Skin of body (tissue), 3 donors: ENCODE measurements at places on chromosomes 2 and 18.

GRCh38 chr2:238296638-238297457, 8.4 kb upstream of the PER2 start:
- DNase-seq = no peak

- DNase-seq = no peak
Observed at GRCh38 chr2:6927753-6928152, 10.5 kb downstream of the RNF144A start.

DNA sequence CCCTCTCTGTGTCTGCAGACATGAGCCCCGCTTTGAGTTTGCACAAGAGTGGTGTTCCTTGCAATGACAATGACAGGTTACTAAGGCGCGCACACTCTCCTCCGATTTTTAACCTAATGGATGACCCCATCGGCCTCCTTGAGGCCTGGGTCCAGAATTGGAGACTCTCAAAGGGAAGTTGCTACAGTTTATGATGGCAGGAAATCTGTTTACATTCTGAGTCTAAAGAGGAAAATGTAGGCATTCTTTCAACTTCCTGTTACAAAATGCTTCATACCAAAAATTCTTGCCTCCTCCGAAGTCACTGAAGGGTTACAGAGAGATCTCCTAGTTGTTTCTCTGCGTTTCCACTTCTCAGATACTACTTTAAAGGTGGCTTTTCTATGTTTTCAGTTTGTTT, 225.3 kb upstream of the AGAP1 start:
- no peak for DNase-seq

DNA sequence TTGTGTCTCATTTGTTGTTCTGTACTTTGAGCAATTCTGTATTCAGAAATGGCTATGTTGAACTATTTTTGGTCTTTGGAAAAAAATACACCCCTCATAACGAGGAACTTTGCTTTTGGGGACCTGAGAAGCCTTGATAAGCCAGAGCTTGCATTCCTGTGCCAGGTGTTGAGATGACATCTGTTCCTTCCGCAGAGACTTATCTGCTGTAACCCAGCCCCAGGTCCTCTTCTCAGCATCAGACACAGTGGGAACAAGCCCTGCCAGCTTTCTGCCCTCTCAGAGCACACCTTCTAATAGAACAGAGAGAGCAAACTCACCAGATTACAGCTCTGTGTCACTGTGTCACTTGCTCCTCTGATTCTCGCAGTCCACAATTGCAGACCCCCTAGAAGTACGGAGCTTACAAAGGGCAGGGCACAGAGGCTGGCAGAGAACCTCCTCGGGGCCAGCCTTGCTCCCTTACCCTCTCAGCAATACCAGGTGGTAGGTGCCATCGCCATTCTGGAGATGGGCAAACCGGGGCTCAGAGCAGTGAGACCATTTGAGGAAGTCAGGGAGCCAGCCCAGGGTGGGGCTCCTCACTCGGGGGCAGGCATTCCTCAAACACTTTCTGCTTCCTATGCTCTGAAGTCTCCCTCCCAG, 97.4 kb downstream of the DDX1 start:
- no peak for DNase-seq

- no peak for DNase-seq
Observed at GRCh38 chr18:10930076-10930475, 219.3 kb downstream of the PIEZO2 start.

DNA sequence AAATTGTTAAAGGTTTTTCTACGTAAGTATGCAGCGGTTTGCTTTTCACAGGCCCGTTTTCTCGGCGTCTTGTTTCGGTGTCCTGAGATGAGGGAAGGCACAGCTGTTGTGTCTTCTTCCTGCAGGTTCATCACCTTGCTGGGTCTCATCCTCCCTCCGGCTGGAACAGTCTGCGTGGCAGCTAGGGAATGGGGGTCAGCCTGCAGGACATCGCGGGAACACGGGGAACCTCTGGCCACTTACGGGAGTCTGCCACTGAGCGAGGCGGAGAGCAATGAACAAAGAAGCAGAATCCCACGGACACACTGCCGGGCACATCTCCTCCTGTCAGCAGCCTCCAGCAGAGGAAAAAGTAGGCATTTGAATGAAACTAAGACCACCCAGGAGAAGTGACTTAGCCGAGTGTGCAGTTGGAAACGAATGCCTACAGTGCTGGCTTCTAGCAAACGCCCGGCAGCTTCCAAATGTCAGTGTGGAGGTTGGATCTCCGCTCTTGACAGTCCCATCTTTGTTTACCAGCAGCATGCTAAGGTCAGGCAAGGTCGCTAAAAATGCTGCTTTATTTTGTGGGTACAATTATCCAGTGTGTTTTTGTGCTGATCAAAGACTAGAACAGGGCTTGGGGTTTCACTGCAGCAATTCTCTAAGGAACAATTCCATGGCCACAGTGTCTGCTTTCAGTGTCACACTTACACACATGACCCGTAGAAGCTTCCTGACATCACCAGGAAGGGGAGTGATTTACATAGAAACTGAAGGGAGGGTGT, 109.8 kb upstream of the SEC11C start:
- peak; percentile 41 for DNase-seq

DNA sequence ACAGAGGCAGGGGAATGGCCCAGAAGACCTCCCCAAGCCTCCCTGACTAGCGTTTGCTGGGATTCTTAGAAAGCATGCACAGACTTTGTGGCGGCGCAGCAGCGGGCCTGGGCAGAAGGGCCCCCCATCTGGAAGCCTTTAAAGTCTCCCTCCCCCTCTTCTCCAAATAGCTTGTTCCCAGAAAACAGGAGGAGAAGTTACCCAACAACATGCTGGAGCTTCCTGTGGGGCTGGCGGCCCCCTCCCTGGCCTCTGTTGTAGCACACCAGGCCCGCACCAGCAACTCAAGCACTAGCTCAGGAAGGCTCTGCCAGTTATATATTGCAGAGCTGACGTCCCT, 334.8 kb downstream of the DYSF start:
- DNase-seq = peak; percentile 83

DNA sequence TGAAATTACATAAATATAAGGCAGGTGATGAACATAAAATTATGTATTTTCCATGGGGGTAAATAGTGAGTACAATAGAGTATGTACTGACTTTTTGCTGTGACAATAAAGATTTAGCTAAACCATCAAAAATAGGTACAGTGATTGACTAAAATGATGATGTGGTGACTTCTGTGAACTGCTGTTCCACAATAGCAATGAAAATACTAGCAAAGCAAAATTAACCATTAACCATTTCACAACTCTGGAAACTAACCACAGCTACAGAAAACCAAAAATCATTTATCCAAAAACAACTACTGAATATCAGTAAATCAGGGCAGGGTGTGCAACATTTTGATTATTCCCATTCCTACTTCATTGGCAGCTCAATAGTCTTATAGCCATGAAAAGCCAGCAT, 161.4 kb upstream of the GYPC start:
- DNase-seq = no peak

DNA sequence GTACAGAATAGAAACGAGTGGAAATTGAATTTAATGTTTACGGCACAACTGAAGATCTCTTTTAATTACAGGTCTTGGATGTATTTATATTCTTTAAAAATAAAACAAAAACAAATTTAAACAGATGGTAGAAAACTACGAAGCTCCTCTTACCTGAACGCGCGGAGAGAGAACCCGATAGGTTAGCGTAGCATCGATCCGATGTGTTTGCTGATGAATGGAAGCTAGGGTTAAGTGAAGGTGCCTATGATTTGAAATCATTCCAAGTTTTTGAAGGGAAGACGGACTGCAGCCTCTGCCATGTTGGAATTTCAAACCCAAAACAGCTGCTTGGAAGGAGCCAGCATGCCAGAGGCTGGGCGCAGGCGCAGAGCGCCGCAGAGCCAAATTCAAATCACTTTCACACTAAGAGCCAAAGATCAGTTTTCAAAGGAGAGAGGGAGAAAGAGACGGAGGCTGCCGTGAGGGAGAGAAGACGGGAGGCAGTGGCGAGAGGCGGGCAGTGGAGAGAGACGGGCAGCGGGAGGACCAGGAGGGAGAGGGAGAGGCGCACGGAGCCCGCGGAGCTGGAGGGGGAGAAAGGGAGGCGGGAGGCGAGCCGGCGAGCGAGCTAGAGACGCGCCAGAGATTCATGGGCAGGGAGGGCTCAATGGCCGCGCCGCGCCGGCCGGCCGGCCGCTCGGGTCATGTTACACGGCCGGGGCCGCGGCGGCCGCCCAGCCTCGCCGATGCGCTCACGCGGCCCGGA, at the start of gene FIGN:
TSS of gene FIGN (minus strand) at position 324 of the 748 bp plus-strand sequence. CDS start 1,081 bp downstream, outside the sequence.
- peak; percentile 18 for DNase-seq

GRCh38 chr2:149063177-149063576, 24.7 kb downstream of the LYPD6B start:
- DNase-seq = no peak

GRCh38 chr2:236498369-236498768, 71.3 kb upstream of the ACKR3 start:
- no peak for DNase-seq

GRCh38 chr2:24672589-24672988, 120.6 kb downstream of the PTRHD1 start:
- no peak for DNase-seq

GRCh38 chr2:238106698-238107524, 6.8 kb downstream of the ESPNL start:
- no peak for DNase-seq

- DNase-seq = no peak
Observed at GRCh38 chr2:43267381-43267780, 41.0 kb upstream of the ZFP36L2 start.

DNA sequence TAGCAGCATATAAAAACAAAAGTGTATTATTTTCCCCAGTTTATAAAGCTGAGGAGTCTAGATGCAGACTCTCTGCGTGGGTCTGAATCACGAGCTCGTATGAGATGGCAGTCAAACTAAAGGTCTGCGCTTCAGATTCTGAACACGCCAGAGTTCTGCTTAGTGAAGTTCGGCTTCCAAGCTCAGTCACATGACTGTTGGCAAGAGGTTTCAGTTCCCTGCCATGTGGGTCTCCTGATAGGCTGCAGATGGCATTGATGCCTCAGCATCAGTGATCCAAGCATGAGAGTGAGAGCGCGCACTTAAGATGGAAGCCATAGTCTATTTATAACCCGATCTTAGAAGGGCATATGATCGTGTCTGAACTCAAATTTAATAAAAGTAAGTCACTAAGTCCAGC, 242.8 kb upstream of the DOK6 start:
- no peak for DNase-seq

GRCh38 chr2:198662905-198663304, 794.8 kb downstream of the SATB2 start:
- peak; percentile 36 for DNase-seq

DNA sequence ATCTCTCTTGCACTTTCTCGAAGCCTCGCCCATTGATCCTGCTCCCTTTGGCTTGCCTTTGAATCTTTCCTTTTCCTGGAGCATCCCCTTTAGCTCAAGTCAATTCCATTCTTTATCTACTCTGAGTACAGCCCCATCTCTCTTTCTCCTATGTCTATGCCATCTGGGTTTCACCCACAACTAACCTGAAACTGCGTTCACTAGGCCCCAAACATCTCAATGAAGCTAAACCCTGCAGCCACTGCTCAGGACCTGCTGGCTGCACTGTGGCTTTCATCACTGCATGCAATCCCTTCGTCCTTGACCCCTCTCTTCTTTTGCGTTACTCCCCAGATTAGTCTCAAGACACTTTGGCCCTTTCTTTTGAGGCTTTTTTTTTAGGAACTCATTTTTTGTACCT, 81.6 kb upstream of the CYRIA start:
- no peak for DNase-seq

DNA sequence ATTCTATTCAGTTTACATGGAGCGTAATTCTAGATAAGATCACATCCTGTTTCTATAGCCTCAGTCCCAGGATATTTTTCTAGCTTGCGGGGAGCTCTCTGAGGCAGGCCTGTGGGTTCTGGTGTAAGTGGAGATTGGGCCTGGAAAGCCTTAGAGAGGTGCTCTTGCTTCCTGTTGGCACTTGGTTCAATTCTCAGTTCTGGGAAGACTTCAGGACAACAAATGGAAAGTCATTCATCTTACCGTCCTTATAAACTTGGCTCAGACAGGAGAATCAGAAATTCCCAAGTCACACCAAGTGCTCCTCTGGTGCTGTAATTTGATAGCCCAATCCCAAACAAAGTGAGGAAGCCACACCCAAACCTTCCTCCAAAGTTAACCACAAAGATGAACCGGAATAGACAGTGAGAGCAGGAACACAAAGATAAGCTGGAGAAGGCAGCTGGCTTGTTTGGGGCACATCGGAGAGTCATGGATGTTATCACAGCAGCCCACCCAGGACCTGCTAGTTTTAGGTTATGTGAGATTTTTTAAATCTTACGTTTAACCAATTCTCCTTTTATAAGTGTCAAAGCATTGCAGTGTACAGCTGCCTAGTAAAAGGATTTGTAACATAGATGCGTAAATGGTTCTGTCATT, 144.3 kb upstream of the MAP3K20 start:
- peak; percentile 34 for DNase-seq

GRCh38 chr2:50515638-50516037, 516.3 kb downstream of the NRXN1 start:
- no peak for DNase-seq

DNA sequence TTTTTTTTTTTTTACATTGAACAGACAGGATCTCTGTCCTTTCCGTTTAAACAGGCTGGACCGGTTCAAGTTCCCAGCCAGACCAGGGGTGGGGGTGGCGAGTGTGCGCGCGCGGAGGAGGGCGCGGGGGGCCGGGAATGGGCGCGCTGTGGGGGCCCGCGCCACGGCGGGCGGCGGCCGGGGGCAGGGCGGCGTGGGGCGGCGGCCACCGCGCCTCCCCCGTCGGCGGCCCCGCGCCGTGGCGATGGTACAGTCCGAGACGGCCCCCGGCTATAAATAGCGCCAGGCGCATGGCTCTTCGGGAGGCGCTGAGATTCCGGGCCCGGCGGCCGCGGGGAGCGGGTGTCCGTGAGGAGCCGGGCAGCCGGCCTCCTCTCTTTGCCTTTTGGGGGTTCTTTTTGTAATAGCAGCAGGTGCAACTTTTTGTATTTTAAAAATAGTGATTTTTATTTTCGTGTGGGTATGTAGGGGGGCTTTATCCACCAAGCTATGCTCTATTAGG, 430 bp upstream of the CELF4 start:
- no peak for DNase-seq

DNA sequence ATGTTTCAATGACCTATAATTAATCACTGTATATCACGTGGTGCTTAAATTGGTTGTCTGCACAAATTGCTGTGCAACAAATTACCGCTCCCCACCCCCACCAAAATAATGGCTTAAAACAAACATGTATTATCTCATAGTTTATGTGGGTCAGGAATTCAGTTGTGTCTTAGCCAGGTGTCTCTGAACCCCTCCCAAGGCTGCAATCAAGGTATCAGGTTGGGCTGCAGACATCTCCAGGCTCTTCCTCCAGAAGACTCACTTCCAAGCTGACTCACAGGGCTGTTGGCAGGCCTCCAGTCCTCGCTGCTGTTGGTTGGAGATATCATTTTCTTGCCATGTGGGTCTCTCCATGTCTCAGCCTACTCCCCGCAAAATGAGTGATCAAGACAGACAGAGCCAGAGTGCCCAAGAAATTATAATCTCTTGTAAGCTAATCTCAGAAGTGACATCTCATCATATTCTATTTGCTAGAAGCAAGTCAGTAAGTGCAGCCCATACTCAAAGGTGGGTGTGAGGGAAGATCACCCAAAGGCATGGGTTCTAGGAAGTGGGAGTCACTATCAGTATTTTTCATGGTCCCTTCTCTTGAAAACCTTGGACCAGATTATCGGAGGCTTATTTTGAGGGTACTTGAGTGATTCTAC, 38.4 kb downstream of the SPC25 start:
- no peak for DNase-seq

GRCh38 chr2:128041561-128041960, 13.7 kb upstream of the SAP130 start:
- DNase-seq = no peak

- no peak for DNase-seq
Observed at GRCh38 chr2:64135421-64135820, 8.8 kb downstream of the PELI1 start.
